Activated T-cell treated with anti-CD3 and anti-CD28 coated beads for 24 hours (primary cell): ENCODE measurements at places on chromosomes 7 and 10.

DNA sequence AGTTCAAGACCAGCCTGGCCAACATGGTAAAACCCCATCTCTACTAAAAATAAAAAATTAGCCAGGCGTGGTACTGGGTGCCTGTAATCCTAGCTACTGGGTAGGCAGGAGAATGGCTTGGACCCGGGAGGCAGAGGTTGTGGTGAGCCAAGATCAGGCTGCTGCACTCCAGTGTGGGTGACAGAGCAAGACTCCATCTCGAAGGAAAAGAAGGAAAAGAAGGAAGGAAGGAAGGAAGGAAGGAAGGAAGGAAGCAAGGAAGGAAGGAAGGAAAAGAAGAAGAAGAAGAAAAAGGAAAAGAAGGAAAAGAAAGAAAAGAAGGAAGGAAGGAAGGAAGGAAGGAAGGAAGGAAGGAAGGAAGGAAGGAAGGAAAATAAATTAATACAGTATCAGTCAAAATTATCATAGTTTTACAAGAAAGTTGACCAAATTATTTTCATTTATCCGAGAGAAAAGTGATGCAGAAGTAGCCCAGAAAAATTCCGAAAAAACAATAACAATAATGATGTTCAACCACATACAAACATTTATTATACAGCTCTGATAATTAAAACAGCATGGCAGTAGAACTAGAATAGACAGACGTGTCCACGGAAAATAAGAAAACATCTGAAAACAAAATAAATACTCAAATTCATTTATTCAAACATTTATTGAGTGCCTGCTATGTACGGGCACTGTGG is 292.4 kb upstream of the MKLN1 start:
- DNase-seq = no peak

DNA sequence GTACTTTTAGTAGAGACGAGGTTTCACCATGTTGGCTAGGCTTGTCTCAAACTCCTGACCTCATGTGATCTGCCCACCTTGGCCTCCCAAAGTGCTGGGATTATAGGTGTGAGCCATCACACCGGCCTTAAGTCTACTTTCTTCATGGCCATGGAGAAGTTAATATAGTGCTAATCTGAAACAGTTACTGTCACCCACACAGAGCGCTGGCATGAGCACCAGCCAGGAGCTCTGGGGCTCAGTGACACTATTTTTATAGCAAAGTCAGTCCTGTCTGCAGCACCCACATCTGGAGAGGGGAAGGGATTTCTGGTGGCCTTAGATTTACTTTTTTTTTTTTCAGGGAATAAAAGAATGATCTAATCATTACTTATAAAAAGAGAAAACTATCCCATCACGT is 21.3 kb downstream of the DNAJC12 start:
- no peak for DNase-seq

GRCh38 chr7:117230276-117231046 is 92.4 kb downstream of the WNT2 start:
- no peak for DNase-seq

GRCh38 chr7:16795624-16796023 is 9.2 kb downstream of the AGR2 start:
- DNase-seq = no peak

DNA sequence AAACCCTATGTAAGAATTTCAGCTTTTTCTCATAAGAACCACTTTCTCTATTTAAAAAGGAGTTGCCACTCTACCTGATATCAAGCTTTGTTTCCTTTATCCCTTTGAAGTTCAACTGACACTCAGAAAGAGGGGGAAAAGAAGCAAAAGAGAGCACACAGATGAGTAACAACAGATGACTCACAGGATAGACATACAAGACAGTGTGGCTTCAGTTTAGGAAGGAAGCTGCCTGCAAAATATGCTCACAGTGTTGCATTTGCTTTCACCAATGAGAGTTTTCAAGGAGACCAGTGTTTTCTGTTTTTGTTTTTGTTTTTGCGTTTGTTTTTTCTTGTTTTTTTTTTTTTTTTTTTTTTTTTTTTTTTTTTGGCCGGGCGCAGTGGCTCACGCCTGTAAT is 1181.6 kb downstream of the DNAJB9 start:
- no peak for DNase-seq

DNA sequence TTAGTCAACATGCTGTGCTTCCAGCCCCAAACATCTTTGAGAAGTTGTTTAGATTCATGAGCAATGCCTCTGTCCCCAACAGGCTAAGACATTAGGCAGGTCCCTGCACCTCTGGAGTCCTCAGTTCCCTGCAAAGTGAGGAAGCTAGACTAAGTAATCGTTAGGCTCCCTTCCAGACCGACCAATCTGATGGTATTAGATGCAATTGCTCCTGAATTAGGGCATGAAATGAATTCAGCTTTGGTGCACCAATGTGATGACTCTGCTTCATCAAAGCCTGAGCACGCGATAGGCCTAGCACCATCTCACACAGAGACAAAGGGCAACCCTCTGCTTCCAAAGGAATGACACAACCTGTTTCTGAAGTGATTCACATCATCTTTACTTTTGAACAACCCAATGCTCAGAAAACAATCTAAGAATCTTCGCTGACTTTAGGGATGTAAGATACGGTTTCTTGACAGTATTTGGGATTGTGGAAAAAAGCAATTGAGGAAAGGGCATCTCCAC is 723 bp upstream of the TES start:
- no peak for DNase-seq

DNA sequence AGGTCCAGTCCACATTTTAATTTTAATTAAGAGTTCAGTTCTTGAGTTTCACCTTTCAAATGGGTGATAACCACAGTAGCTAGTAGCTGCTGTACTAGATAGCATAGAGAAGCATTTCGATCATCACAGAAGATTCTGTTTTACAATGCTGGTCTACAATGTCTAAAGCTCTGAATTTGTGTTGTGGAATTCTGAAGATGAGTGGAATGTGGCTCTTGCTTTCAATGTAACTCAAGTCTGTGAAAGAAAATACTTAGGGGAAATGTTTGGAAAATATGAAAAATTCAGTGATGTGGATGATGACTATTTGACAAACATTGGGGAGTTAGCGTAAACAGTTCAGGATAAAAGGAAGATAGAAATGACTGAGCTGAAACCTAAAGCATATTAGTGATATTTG is 139.4 kb downstream of the GNAT3 start:
- no peak for DNase-seq

DNA sequence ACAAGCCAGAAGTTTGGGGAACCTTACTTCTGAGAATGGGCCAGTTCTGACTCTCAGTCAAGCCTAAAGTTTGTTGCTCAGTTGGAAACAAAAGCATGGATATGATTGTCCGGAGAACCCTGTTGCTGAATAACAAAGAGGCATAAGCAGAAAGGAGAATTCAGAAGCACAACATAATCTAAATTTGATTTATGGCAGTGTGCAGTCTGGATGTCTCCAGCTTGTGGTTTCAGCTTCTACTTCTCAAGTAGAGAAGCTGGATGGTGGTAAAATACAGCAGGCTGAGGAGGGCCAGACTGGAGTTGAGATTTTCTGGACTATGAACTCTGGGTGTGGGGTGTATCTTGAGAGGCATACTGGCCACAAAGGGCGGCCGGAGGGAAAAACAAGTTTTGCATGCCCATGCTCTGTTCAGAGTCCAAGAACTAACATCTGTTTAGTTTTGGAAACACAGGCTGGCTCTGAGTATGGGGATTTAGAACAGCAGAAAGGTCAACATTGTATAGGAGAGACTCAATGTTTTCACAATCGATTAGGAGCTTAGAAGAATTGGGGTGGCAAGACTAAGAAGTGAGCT is 592.9 kb downstream of the CNTNAP2 start:
- no peak for DNase-seq

DNA sequence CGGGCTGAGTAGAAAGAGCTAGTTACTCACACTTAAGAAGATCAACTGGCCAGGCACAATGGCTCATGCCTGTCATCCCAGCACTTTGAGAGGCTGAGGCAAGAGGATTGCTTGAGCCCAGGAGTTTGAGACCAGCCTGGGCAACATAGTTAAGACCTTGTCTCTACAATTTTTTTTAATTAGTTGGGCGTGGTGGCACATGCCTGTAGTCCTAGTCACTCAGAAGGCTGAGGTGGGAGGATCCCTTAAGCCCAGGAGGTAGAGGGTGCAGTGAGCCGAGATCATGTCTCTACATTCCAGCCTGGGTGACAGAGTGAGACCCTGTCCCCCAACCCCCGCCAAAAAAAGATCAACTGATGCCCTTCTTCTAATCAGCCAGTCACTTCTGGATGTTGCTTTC is 74.6 kb upstream of the ATP6V0A4 start:
- no peak for DNase-seq

GRCh38 chr10:73233883-73234282 is 13.2 kb downstream of the DNAJC9 start:
- no peak for DNase-seq

- no peak for DNase-seq
Observed at GRCh38 chr10:117370205-117370604, 5.0 kb downstream of the PDZD8 start.

- no peak for DNase-seq
Observed at GRCh38 chr7:42740408-42740807, 171.5 kb downstream of the C7orf25 start.

DNA sequence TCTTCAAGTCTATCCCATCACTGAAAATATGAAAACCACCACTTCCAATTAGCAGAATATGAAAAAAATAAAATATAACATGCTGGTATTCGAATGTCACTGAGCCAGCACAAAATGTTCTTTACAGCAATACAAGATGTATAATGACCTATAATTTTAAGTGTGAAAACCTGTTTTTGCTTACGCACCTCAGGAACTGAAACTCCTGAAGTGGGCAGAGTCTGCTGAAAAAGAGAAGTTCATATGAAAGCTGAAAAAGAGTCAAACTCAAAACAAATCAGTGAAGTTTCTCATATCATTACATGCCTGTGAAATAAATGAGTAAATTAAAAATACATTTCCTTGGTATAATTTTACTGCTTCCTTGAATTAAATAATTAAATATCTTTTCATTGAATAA is 272.5 kb downstream of the DGKB start:
- no peak for DNase-seq

DNA sequence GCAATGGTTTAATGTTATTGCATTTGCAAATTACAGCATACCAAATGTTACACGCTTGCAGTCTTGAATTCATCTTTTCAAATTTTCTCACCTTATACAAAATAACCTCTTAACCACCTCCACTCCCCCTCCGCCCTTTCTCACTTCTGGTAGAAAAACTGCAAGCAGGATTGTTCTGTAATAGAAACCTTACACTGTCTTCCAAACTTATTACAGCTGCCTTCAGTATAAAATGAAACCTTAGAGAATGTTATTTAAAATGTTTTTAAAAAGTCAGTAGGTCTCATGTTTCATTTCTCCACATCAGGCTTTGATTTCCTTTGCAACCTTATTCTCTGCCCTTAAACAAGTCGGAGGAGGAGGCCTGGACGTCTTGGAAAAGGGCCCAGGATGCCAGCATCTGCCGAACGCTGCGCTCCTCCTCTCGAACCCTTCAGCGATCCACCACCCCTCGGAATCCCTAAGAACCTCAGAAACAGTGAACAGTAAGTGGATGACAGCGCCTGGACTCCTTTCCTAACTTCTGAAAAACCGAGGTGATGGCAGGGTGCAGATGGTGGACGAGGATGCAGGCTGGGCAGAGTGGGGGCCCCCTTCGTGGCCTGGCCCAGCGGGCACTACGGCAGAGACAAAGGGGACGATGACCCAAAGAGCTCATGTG is 74.0 kb downstream of the FGFR2 start:
- no peak for DNase-seq

GRCh38 chr7:137885678-137886077 is 38.9 kb upstream of the DGKI start:
- DNase-seq = no peak

DNA sequence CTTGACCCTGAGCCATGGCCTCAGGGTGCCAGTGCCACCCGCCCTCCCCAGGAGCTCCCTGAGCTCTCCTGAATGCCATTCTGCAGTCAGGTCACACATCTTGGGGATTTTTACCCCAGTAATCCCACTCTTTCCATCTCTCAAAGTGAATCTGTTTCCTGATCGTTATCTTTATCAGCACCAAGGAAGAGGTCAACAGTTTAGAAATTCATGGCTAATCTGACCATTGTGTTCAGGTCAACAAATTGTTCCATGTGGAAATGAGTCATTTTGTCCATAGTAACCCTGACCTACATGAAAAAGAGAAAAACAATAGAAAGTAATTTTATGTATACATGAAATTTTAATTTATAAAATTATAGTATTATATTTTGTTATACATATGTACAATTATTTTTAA is 28.8 kb upstream of the ZNF488 start:
- DNase-seq = no peak

DNA sequence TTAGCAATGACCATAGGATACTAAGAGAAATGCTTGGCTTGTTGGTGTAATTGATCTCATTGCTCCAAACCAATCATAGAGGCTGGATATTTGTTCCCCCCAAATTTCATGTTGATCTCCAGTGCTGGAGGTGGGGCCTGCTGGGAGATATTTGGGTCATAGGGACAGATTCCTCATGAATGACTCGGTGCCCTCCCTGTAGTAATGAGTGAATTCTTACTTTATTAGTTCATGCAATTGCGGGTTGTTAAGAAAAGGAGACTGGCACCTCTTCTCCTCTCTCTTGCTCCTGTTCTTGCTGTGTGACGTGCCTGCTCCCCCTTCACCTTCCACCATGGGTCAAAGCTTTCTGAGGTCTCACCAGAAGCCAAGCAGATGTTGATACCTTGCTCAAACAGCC is 630.1 kb downstream of the CALN1 start:
- no peak for DNase-seq

DNA sequence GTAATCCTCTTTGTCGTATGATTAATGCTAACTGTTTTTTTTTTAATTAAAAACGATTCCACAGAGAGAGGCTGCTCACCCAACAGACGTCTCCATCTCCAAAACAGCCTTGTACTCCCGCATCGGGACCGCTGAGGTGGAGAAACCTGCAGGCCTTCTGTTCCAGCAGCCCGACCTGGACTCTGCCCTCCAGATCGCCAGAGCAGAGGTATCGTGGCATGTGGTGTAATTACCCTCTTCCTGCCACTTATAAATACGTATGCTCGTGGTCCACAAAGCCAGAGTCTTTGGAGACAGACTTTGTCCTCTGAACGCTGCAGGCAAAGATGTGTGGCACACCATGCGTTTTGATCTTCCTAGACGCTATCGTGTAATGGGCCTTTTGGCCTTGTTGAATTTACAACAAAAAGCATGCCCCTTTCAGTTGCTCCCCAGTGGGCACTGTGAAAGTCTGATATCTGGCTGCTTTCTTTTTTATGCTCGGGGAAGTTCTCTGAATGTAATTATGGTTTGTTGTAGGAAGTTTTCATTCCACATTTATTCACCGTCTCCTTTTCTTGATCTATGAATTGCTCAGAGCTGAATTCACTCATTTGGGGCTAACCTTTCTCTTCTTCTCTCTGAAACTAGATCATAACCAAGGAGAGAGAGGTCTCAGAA is 33.6 kb upstream of the BTBD16 start:
- no peak for DNase-seq

GRCh38 chr10:62284221-62284620 is 15.6 kb upstream of the RTKN2 start:
- DNase-seq = no peak
